ENCODE measurements at places on chromosomes 4 and X.

DNA sequence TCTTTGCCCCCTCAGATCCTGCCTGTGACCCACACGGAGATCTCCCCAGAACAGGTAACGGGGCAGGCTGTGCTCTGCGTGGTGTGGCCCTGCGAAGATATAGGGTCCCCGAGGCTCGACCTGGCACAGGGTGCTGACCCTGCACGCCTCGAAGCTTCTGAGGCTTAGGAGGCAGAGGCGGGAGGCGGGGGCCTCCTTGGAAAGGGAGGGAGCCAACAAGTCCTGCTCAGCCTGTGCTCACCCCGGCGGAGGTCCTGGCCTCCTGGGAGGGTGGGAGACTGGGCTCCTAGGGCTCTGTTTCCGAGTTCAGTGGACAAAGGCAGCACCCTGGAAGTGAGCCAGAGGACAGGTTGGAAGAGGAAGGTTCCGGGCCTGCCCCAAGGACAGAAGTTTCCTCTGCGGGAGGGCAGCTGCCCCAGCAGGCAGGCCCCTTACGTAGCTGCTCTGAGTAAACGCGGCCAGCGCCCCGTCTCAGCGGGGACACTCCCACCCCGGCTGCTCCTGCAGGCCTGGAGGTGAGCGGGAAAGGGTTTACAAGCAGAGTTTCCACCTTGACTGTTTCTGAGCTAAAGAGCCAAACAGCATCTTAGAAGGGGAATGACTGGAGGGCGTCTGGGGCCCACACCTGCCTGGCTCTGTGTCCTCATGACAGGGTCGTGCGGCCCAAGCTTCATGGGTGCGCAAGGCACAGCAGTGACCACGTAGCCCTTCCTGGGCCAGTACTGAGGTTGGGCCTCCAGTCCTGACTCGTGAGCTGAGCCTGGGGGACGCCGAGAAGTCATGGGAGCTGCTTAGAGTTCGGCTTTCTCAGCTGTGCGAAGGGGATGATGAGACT, 16.1 kb downstream of the TMEM175 start:
- no peak for DNase-seq

DNA sequence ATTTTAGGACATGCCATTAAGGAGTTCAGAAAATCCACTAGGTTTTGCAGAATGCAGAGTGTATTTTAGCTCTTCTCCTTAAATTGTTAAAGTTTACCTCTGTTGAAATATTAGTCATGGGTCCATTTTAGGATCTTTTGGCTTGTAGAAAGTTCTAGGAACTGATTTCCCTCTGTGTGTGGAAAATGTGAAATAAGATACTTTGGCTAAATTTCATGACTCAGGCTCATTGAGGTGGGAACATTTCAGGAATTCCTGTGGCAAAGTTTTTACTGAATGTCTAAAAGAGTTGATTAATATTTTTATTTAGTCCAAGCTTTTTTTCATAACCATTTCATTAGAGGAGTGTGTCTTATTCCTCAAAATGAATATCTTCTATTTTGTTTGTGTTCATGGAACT, 7.0 kb downstream of the FHIP1A start:
- no peak for DNase-seq

- no peak for DNase-seq
Measured at GRCh38 chr4:3676907-3677747, 89.1 kb upstream of the ADRA2C start.

GRCh38 chrX:71579136-71579989, 1.1 kb downstream of the GCNA start:
- DNase-seq, result no peak

GRCh38 chr4:42480717-42481116, 83.4 kb downstream of the SHISA3 start:
- DNase-seq, result no peak

DNA sequence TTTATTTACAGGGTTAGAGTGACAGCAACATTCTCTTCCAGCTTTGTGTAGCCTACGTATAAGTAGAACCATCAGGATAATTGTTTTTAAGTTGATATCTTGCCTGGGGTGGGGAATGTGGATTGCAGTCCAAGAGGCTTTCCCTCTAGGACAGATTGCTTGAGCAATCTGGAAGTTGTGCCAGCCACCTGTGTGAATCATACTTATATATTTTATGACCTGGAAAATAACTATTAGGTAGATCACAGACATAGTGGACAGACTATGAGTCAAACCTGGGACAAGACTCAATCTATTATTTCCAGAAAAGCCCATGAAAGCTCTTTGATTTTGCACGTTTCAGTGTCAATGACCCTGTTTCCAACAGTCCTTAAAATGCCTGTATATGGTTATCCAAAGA, 98.9 kb downstream of the TLL1 start:
- DNase-seq, result no peak

DNA sequence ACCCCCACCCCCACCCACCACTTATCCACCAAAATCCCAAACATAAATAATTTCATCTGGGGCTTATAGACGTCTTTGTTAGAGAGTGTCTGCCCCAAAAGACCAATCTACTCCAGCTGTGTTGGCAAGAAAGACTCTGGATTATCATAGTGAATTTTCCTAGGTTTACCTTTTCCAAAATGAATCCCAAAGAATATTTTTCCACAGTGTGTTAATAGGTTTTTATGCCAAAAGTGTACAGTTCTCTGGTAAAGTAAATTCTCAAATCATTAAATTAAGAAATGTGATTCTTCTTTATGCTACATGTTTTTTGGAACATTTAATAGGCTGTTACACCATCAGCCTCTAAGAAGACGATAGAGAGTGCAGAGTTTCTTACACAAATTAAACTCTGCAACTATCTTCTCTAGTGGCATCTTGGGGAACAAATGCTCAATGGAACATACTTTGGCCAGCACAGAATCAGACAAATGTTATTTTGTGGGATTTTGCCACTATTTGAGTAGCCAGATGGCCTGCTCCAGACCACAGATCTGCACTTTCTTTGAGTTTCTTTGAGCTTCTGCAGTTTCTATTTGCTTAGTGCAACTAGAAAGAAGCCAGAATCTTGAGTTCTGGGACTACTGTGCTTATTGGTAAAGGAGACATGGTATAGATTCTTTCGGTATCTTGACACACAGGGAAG, 206.0 kb downstream of the KIT start:
- no peak for DNase-seq

- no peak for DNase-seq
Measured at GRCh38 chrX:114075073-114075673, 508.7 kb upstream of the HTR2C start.

DNA sequence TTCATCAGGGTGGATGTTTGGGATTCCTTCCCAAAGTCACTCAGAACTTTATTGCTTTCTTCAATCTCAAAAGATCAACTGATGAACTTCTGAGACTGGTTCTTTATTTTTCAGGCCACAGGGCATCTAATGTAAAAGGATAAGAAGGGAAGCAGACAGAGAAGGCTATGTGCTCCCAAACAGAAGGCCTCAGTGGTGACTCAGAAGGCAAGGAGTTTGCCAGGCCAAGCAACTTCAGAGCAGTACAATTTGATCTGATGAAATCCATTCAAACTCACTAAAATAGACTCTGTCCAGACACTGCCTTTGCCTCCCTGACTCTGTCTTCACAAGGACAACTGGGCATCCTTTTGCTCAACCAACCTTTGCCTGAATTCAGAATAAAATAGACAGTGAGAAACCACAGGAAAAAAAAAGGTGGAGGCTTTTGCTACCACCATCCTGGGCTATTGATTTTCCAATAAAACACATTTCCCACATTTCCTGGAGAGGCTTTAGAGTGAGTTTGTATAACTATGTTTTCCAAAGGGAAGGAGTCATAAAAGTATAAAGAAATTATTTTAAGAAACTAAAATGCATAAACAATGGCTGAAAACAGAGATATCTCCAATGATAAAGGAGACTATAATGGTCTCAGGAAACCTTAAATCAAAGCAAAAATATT, 55.2 kb downstream of the ARHGEF6 start:
- no peak for DNase-seq

DNA sequence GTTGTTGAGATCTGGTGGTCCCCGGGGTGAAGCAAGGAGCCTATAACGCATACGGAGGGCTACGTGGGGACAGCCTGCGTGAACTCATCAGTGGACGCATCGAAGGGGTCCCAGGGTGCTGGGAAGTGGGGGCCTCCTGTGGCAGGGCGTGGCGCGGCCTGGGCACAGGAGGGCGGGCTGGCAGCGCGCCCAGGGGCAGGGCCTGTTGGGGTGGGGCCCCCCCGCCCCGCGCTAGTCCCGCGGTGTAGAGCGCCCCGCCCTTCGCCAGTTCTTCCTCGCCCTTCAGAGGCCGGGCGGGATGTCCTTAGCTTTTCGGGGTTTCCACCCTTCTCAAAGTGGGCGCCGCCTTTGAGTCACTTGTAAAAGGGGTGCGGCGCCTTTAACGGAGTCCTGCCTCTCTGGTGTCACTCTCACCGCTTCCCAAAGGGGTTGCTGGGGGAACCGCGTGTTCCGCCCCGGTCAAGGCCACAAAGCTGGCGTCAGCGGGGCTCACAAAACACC, 632 bp downstream of the PLP2 start:
- DNase-seq, result no peak

GRCh38 chr4:31341601-31342359, 621.6 kb downstream of the PCDH7 start:
- no peak for DNase-seq
